Upper lobe of right lung (tissue), 1 donor: ENCODE measurements at places on chromosomes 6 and 20. TPM values are rescaled to one million over a fixed set of nuclear protein-coding genes. Genes with fewer than 3 reads are reported as not detected.

DNA sequence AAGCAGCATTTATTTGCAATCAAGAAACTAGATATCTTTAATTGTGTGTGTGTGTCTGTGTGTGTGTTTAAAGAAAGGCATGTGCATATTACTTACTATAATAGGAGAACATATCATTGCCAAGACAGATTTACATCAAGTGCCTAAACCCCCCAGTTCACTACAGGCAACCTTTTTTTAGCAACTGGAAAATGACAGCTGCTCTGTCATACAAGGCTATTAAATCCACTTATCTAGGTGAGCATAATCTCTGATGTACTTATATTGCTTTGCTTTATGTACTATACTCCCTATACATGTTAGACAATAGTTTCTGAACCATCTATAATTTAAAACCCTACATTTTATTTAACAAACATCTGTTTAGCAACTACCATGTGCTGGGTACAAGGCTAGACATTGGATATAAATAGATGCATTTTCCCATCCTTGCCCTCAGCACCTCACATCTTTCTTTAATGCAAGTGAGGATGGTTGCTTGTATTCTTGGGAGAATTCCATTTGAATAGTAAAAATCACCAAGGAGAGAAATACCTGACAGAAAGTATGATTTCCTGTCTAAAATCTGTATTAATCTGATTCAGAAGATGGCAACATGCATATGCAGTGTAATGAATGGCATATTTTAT lies 398.3 kb downstream of the LAMA2 start:
- DNase-seq = no peak
- H3K4me1 ChIP-seq = peaks cover 9% of the 10 kb centered on the region
- no peaks in the 10 kb centered on the region for H3K27me3 ChIP-seq
- no peaks in the 10 kb centered on the region for H3K36me3 ChIP-seq

GRCh38 chr20:23946206-23946605 lies 42.4 kb downstream of the GGTLC1 start:
- no peak for DNase-seq
- no peak overlapping the region for H3K4me3 ChIP-seq
- H3K36me3 ChIP-seq = no peaks in the 10 kb centered on the region
- no peaks in the 10 kb centered on the region for H3K27me3 ChIP-seq

GRCh38 chr6:16355699-16356446 lies 117.5 kb downstream of the GMPR start:
- no peak for DNase-seq
- H3K4me3 ChIP-seq = no peak overlapping the region
- no peak overlapping the region for H3K27ac ChIP-seq
- H3K36me3 ChIP-seq = no peaks in the 10 kb centered on the region

BMP2 gene
- total RNA-seq = 22.7 TPM

GRCh38 chr20:44561876-44562275 lies 20.5 kb upstream of the PKIG start:
- H3K27me3 ChIP-seq = no peaks in the 10 kb centered on the region
- H3K36me3 ChIP-seq = no peaks in the 10 kb centered on the region
- no peak for DNase-seq
- H3K27ac ChIP-seq = no peak overlapping the region
- no peaks in the 10 kb centered on the region for H3K4me1 ChIP-seq

PSORS1C2 gene
- not detected for total RNA-seq

DNA sequence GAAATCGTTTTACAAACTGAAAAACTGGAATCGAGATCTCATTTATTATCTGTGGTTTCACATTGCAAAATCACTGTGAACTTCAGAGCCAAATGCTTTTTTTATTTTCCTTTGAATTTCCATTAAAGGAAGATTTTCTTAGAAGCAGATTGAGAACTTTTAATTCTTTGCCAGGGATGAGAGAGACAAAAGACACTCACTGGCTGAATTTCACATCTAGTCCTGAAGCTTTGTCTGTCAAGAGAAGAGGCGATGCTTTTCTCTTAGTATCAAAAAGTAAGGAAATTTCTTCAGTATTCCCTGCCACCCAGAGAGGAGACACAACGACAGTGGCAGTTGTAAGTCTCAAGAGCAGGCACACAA lies 141.8 kb downstream of the TMEM200A start:
- no peak overlapping the region for H3K27ac ChIP-seq
- no peak overlapping the region for H3K4me3 ChIP-seq
- no peaks in the 10 kb centered on the region for H3K4me1 ChIP-seq
- no peaks in the 10 kb centered on the region for H3K36me3 ChIP-seq

DNA sequence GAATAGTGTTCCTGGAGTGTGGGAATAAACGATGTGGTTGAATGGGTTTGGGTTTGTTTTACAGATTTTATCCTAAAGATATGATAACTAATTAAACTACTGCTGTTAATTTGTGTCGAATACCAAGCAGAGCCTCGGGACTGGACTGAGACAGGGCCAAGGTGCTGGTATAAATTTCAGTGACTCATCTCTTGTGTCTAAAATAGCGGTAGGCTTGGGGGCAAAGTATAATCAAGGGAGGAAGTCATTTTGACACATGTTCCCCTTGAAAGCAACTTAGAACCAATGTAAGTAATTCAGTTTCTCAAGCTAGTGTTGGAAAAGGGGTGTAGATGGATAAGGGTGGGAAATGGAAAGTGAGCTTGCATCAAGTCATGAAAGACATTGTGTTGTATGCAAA lies 108.4 kb downstream of the PLCB4 start:
- H3K4me3 ChIP-seq = no peak overlapping the region
- no peak for DNase-seq
- H3K27me3 ChIP-seq = no peaks in the 10 kb centered on the region
- no peaks in the 10 kb centered on the region for H3K4me1 ChIP-seq
- no peak overlapping the region for H3K27ac ChIP-seq
- H3K36me3 ChIP-seq = no peaks in the 10 kb centered on the region

SSR1 gene
- 128 TPM for total RNA-seq

- H3K27me3 ChIP-seq = no peaks in the 10 kb centered on the region
- H3K4me3 ChIP-seq = no peak overlapping the region
- no peaks in the 10 kb centered on the region for H3K4me1 ChIP-seq
- H3K27ac ChIP-seq = no peak overlapping the region
- H3K36me3 ChIP-seq = no peaks in the 10 kb centered on the region
Measured at GRCh38 chr6:104486035-104486434, 373.7 kb downstream of the HACE1 start.

DNA sequence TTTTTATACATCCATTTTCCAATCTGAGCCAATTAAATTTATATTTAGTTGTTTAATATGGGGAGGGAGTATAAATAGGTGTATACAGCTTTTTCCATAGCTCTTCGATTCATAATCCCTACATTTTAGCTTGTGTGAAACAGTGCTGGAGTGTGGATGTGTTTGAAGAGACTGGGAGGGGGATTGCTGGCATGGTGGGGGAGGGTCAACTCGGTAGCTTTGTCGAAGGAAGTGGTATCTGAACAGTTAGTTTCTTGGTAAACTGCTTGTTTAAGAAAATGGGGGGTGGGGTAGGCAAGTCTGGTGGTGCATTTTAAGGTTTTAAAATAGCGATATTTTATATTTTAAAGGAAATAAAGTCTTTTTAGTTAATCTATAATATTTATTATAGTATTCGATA lies 1.4 kb upstream of the LIN28B start:
- no peaks in the 10 kb centered on the region for H3K36me3 ChIP-seq
- no peak for DNase-seq
- H3K4me3 ChIP-seq = no peak overlapping the region

GRCh38 chr20:59040667-59041066 lies 1.9 kb downstream of the PRELID3B start:
- DNase-seq = no peak
- no peak overlapping the region for H3K27ac ChIP-seq
- H3K4me3 ChIP-seq = no peak overlapping the region
- H3K27me3 ChIP-seq = no peaks in the 10 kb centered on the region
- peaks cover 28% of the 10 kb centered on the region for H3K36me3 ChIP-seq
- H3K4me1 ChIP-seq = peaks cover 35% of the 10 kb centered on the region

KIFC1 gene
- 2.3 TPM for total RNA-seq

DNA sequence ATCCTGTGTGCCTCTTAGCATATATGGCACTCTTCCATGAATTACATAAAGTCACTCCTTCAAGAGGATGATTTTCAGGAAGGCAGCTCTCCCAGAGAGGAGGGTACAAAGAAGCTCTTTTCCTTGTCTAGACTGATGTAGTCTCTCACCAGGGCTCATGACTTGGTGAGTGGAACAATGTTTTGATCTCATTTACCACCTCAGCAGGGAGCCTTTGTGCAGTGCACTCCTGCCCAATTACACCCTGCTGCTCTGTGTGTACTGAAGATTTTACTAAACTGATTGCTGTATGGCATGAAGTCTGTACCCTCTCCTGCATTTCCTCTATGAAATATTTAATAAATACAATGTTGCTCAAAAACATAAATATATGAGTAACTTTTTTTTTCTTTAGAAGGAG lies 598.3 kb upstream of the HS3ST5 start:
- H3K27ac ChIP-seq = no peak overlapping the region
- no peak for DNase-seq
- H3K27me3 ChIP-seq = no peaks in the 10 kb centered on the region
- H3K36me3 ChIP-seq = no peaks in the 10 kb centered on the region
- no peak overlapping the region for H3K4me3 ChIP-seq

SIRPB2 gene
- 14.3 TPM for total RNA-seq

- H3K4me1 ChIP-seq = no peaks in the 10 kb centered on the region
- no peak overlapping the region for H3K4me3 ChIP-seq
- H3K27ac ChIP-seq = no peak overlapping the region
- H3K27me3 ChIP-seq = peaks cover 36% of the 10 kb centered on the region
- no peaks in the 10 kb centered on the region for H3K36me3 ChIP-seq
- DNase-seq = no peak
Measured at GRCh38 chr20:2038161-2038560, 44.3 kb upstream of the PDYN start.

DNA sequence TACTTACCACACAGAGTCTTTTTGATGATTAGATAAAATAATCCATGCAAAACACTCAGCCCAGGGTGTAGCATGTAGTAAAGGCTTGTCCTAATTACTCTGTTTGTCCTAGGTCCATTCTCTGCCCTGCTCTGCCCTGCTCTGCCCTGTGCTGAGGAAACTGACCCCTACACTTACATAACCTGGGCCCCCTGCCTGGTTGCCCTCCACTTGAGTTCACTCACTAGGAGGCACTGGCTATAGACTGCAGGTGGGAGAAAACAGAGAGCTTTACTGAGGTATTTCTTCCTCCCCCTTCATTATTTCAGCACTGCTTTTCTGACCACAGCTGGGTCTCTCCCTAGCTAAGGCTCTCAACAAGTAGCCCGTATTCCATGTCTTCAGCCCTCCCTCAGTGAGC lies 70.9 kb upstream of the TBX18 start:
- no peaks in the 10 kb centered on the region for H3K27me3 ChIP-seq
- no peak overlapping the region for H3K27ac ChIP-seq
- H3K4me1 ChIP-seq = no peaks in the 10 kb centered on the region
- H3K4me3 ChIP-seq = no peak overlapping the region
- H3K36me3 ChIP-seq = no peaks in the 10 kb centered on the region

THEMIS gene
- 3.0 TPM for total RNA-seq

DNA sequence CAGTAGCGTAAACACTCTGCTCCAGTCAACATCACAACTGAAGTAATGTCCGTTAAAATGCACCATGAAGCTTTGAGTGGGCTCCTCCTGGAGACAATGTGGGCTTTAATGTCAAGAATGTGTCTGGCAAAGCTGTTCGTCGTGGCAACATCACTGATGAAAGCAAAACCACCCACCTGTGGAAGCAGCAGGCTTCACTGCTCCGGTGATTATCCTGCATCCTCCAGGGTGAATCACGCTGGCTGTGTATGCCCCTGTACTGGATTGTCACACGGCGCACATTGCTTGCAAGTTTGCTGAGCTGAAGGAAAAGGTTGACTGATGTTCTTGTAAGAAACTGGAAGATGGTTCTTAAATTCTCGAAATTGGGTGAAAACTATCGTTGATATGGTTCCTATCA lies 128.5 kb downstream of the MOXD1 start:
- no peak overlapping the region for H3K4me3 ChIP-seq
- H3K4me1 ChIP-seq = peaks cover 5% of the 10 kb centered on the region
- no peaks in the 10 kb centered on the region for H3K27me3 ChIP-seq
- no peak for DNase-seq
- H3K27ac ChIP-seq = no peak overlapping the region
- no peaks in the 10 kb centered on the region for H3K36me3 ChIP-seq

CCHCR1 gene
- total RNA-seq = 12.5 TPM

DNA sequence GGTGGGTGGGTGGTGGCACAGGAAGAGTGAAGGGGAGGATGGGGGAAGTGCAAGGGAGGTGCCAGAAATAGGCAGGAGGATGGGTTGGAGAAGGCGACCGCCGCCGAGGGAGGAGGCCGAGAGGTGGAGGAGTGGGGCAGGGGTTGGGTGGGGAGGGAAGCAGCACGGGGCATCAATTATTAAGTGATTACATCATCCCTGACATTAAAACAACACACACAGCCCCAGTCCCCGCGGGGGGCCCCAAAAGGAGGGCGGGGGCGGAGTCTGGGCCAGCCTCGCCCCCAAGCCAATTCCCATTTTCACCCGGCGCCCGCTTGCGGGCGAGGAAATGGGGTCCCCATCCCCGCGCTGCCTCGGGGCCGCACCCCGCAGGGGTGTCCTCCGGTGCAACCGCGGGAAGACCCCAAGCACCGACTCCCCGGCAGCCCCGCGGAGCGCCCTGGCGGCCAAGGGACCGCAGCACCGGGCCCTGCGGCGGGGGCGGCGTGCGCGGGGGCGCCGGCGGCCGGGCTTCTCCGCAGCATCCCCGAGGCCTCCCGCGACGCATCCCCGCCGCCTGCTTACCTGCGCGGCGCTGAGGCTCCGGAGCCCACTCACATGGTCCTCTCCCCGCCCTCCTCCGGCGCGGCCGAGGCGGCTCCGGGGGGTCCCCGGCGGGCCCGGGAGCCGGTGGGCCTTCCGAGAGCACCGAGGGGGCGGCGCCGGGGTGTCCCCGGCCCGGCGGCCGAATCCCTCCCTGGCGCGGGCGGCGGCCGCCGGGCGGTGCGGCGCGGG lies 663 bp downstream of the FYN start:
- peak overlapping the region; percentile 59 for H3K27ac ChIP-seq
- H3K36me3 ChIP-seq = no peaks in the 10 kb centered on the region

DNA sequence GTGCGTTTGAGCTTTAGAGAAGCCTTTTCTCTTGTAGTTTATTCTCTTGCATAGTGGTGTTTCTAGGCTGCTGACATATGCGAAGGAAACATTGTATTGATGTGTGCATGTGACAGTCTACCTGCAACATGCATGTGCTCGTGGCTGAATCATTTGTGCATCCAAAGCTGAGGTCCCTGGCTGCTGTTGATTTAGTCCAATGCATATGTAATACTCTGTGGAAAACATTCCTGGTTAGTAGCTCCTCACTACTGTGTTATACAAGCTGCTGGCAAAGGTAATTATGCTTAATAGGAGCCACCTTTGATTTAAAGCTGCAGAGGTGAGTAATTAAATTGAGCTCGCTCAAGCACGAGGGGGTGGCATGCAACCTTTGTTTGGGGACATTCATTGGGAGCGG lies 24.5 kb downstream of the TSHZ2 start:
- no peaks in the 10 kb centered on the region for H3K36me3 ChIP-seq
- DNase-seq = no peak
- H3K4me3 ChIP-seq = no peak overlapping the region
